ENCODE measurements at places on chromosomes 3 and 15.

DNA sequence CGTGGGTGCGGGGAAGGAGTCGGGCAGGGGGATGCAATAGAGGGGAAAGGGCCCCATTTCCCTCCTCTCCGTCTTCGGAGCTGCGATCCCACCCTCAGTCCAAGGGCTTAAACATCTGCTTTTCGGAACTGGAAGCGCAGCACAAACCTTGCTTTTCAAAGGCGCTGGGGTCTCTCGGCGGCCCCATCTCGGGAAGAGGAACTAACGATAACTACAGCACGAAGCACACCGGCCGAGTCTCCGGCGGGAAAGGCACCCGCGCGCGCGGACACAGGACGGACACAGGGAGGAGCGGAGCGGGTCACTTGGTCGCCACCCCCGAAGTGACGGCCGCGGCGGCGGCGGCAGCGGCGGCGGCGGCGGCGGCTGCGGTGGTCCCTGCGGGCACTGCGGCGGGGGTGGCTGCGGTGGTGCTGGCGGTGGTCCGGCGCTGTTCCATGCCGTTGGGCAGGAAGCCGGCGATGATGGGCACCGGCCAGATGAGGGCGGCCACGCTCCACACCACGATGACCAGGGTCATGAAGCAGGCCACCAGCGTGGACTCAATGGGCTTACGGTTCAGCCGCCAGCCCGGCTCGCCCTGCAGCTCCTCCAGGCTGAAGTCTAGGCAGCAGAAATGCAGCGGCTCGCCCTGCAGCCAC, 1.1 kb downstream of the TMEM158 start:
- peak; percentile 62 for DNase-seq

DNA sequence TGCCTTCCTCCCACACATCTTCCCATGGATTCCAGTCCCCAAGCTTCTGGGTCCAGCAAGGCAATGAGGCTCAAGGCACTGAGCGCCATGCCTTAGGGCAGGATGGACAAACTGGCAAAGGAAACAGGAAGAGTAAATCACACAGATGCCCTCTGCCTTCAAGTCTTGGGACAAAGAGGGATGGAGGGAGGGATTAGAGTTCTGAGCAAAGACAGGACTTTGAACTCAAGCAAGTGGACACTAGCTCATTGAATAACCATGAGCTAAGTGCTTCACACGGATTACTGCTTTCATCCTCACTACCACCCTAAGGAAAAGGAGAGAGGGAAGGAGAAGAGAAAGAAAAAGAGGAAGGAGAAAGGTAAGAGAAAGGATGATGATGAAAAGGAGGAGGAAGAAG, 7.6 kb upstream of the THBS1 start:
- DNase-seq = no peak

- DNase-seq = no peak
These were observed 56.4 kb upstream of the ACTC1 start for GRCh38 chr15:34851751-34852150.

DNA sequence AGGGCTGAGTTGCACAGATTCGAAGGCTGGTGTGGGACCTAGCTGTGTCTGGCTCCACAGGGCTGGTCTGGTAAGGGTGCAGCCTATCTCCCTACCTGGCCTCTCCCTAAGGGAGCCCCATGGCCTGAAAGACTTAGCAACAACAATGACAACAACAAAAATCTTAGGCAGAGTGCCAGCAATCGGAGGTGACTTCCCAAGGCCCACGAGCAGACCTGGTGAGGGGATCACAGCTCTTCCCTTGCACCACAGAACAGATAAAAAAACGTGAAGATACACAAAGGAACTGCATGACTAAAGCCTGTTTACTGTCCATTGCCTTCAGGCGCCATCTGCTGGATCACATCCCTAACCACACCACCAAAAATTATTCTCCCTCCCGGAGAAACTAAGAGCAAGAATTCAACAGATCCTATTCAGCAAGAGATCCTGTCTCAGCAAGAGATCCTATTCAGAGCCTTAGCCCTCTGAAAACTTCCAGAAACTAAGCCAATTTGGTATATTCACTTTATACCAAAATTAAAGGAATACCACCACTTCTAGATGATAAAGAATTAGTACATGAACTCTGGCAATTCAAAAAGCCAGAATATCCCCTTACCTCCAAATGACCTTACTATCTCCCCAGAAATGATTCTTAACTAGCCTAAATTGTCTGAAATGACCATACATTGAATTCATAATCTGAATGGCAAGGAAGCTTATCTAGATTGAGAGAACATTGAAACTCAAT, 24.1 kb upstream of the OR5K4 start:
- DNase-seq = peak; percentile 26

- no peak for DNase-seq
These were observed 16.9 kb upstream of the SCAMP5 start for GRCh38 chr15:74978503-74978902.

DNA sequence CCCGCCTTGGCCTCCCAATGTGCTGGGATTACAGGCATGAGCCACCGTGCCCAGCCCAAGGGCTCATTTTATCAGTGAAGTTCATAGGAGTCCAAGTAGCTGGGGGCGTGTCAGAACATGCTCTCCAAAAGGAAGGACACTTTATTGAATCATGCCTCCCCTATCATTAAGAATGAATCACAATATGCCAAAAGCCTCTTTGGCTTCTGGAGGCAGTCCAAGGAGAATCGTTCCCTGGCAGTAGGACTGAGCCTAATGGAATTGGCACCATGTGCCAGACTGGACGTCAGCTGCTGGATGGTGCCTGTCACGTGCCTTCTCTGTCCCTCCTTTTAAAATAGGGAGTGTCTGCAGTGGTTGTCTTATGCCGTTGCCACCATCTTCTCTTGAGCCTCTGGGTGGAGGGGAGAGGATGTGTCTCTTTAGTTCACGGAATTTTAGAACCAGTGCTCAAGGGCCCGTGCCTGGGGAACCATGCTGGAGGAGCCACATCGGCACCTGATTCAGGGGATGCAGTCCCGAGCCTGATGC, 234.7 kb upstream of the LYSMD4 start:
- DNase-seq = no peak

DNA sequence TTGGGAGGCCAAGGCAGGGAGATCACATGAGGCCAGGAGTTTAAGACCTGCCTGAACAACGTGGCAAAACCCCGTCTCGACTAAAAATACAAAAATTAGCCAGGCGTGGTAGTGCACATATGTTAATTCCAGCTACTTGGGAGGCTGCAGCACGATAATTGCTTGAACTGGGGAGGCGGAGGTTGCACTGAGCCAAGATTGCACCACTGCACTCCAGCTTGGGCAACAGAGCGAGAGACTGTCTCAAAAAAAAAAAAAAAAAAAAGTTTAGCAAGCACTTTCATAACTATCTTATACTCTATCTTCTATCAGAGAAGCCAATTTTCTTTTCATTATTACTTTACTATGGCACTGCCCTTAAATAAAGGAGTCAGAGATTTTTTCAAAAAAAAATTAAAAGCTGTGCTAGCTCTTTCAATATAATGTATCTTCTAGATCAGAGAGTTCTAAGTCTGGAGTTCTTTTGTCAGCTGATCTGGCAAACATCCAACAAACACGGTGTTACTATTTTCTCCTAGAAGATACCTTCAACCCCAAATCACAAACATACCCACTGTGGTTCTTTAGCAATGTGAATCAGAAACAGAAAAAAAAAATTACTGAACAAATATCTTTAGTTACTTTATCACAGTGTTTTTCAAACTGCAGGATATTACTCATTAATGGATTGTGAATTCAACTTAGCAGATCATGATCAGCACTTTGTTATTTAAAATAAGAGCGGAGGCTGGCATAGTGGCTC, 3.0 kb downstream of the ZNF770 start:
- no peak for DNase-seq

DNA sequence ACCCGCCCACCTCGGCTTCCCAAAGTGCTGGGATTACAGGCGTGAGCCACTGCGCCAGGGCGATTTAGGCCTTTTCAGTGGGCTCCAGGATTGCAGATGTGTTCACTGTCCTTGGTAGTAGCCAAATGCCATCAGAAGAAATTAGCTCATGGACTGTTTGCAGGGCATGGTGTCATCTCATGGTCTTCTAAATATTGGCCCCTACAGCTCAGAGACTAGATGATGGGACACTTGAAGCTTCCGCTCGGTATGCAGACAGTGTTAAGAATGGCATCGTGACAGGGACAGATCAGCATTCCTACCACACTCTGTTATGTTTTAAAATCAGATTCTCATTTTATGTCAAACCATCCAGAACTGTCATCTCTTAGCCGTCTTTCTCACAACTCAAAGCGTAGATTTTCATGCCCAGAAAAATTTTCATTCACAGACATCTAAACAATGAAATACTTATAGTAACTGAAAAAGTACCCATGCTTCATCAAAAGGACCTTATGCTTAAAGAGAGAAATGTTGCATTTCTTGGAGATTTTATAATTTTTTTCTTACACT, 24.9 kb downstream of the SLCO3A1 start:
- DNase-seq = no peak

DNA sequence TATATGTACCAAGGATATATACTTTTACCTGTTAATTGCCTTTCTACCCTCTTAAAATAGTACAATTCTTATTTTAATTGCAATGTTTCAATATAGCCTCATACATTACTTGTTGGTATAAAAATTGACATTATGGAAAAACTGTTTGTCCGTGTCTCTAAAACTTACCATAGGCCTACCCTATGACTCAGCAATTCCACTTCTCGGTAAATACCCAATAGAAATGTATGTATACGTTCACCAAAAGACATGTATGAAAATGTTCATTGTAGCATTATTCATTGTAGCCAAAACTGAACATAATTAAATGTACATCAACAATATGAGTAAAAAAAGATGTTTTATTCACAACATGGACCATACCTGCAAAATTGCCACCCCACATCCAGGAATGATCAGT, 679.2 kb upstream of the UBE2E2 start:
- DNase-seq = no peak

- no peak for DNase-seq
These were observed 36.3 kb downstream of the DUT start for GRCh38 chr15:48367483-48367882.

DNA sequence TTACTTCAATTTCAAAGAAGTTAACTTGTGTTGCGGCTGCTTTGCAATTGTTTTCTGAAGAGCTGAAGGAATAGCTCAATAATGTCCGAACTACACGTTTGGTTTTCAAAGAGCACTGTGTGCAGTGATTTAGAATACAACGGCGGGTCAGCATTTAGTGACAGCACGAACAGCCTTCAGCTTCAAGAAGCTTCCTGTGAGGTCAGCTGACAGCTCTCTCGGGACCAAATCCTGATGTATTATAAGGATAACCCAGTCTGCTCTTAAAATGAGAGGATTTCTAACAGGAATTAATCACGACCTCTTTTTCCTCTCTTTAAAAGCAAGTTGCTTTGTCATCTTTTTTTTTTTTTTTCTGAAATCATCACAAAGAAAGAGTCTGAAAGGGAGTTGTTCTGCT, 97.9 kb upstream of the UNC13C start:
- no peak for DNase-seq

DNA sequence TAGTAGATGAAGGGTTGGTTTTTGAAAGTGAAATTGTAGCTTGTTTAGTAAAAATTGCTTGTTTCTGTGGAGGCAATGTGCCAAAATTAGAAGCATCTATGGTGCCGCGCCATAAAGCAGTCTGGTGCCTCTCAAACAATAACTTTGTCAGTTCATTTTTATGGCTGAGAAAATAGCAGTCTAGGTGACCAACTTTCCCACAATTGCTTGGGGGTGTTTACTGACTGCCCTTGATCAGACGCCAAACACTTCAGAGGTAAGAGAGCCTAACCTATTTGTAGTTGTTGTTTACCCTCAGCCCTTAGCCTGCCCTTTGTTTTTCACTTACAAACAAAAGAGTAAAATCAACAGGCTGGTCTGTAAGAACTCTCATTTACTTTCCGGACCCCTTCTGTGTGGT, 174.5 kb downstream of the FNDC3B start:
- DNase-seq = no peak

GRCh38 chr3:126450219-126450618, 25.5 kb downstream of the ZXDC start:
- no peak for DNase-seq

DNA sequence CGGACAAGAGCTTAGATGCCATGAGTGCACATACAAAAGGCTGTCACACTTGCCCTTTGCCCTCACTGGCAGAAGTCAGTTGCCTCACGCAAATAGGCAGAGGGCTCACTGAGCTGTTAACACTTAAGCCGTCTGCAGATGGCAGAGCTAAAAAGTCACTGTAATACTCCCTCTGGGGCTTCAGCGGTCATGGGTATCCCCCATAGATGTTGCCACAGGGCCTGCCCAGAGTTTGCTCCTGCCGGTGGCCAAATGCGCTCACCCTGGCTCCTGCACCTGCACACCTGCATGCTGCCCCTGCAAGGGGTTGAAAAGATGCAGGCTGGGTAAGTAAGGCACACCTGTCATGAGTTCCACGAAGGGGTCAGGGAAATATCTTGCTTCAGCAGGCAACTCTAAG, 741.5 kb downstream of the EDEM1 start:
- no peak for DNase-seq

GRCh38 chr3:45644791-45645201, 44.4 kb upstream of the SACM1L start:
- DNase-seq = peak; percentile 60

DNA sequence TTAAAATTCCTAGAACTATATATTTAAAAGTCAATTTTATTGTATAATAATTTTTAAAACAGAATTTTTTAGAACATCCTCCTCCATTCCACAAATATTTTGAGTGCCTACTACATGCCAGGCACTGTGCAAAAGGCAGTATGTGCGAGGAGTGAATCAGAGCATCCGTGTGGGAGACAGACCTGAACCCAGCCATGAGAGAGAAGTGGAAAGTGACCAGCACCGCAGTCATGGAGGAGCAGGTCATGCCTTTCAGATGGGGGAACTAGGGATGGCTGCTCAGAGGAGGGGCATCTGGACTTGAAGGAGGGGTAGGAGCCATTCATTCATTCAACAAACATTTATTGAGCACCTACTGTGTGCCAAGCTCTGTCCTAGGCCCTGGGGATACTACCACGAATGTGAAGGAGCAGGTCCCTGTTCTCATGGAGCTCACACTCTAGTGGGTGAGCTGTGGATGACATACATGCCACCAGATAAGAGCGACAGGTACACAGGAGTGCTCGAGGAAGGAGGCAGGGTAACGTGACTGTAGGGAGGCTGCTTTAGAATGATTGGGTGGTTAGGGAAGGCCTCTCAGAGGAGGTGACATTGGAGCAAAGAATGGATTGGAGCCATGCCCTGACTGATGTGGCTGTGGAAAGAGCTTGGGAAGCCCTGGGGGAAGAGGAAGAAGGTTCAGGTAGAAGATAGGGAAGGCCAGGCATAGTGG, 3.1 kb upstream of the CHRNA3 start:
- no peak for DNase-seq

DNA sequence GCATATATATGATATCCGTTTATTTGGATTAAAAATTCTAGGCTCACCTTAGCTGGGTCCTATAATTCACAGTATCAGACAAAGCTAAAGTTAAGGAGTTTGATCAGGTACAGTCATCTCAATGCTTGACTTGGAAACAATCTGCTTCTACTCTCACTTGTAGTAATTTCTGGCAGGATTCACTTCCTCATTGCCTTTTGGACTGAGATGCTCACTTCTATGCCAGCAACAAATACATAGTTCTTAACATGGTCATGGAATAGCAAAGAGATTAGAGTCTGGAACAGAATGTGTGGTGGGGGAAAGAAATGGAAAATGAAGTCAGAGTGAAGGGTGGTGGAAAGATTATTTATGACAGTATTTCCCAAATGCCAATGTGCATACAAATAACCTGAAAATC, 693.6 kb downstream of the CADM2 start:
- DNase-seq = no peak

GRCh38 chr15:100008258-100008657, 275.0 kb upstream of the LYSMD4 start:
- no peak for DNase-seq

- no peak for DNase-seq
These were observed 43.1 kb upstream of the PDZRN3 start for GRCh38 chr3:73667889-73668288.
